Fibroblast of skin of abdomen (primary cell): ENCODE measurements at places on chromosomes 7 and 10.

- no peak for DNase-seq
Observed at GRCh38 chr7:3327099-3327498, 26.0 kb downstream of the SDK1 start.

GRCh38 chr10:4512671-4513240, 313.3 kb upstream of the AKR1E2 start:
- DNase-seq = peak; percentile 91

DNA sequence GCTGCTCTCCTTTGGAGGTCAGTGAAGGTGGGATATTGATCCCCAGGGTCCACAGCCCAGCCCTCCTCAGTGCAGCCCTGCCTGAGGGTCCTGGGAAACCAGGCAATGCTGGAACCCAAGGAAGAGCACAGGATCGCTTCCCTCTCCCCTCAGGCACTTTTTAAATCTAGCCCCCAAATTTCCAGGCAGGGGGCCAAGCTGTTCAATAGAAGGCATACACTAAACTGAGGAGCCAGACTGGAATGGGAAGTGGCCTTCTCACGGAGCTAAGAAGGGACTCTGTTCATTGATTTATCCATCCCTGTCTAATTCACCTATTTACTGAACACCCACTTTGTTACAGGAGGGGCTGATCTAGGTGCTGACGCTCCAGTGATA, 60.3 kb downstream of the GLI3 start:
- no peak for DNase-seq

DNA sequence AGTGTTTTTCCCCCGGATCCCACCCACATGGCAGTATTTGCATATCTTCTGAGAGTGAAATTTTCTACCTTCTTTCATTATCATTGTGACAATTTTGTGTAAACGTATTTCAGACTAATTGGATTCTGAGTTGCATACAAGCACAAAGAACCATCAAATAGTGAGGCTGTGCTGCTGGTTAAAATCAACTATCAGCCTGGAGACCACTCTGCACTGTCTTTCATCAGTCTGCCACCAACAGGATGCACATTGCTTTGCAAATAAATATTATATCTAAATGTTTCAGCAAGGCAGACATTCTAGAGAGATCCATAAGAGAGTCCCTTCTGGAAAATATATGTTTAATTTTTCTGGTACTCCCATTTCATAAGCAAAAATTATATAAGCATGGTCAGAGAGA, 851.8 kb downstream of the XPNPEP1 start:
- DNase-seq = no peak

DNA sequence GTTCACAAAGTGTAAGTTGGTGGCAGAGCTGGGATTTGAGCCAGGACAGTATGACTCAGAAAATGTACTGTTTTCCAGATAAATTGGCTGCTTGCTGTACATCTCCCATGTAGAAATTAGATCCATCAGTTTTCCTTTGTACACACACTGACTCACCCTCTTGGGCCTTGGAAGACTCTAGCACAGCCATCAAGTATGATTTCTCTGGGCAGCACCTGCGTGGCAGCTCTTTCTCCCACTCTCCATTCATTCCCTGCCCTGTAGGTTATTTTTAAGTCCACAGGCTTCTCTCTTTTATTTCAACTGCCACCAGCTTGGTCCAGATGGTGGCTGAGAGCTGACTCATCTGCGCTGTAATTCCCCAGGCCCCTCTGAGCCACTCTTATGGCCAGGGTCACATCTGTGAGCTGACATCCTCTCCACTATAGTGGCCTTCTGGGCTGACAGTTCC, 28.3 kb upstream of the SDK1 start:
- peak; percentile 71 for DNase-seq
